ENCODE measurements at places on chromosomes 13 and 19.

DNA sequence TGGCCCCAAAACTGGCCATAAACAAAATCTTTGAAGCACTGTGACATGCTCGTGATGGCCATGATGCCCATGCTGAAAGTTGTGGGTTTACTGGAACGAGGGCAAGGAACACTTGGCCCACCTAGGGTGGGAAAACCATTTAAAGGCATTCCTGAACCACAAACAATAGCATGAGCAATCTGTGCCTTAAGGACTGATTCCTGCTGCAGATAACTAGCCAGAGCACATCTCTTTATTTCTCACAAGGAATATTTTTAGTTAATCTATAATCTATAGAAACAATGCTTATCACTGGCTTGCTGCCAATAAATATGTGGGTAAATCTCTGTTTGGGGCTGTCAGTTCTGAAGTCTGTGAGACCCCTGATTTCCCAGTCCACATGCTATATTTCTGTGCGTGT is 10.3 kb upstream of the ZNF726 start:
- no peak for DNase-seq

DNA sequence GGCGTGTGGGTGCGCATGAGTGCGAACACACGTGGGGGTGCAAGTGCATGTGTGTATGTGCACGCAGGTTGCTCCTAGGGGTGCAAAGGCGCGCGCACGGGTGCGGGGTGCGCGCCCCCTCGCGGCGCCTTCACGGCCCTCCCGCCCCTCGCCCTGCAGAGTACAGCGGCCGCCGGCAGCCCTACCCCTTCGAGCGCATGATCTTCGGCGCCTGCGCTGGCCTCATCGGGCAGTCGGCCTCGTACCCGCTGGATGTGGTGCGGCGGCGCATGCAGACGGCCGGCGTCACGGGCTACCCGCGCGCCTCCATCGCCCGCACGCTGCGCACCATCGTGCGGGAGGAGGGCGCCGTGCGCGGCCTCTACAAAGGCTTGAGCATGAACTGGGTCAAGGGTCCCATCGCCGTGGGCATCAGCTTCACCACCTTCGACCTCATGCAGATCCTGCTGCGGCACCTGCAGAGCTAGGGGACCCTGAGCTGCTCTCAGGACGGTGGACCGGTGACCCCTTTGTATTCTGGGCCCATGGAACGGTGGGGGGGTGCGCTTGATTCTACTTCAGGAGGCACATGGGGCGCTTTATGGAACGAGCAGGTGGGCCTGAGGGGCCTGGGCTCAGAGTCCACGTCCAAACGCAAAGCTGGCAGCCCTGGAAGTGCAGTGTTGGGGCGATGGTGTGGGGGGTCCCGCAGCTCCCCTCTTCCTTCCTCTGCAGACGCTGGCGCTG is 27.7 kb downstream of the TMEM161A start:
- DNase-seq = no peak

DNA sequence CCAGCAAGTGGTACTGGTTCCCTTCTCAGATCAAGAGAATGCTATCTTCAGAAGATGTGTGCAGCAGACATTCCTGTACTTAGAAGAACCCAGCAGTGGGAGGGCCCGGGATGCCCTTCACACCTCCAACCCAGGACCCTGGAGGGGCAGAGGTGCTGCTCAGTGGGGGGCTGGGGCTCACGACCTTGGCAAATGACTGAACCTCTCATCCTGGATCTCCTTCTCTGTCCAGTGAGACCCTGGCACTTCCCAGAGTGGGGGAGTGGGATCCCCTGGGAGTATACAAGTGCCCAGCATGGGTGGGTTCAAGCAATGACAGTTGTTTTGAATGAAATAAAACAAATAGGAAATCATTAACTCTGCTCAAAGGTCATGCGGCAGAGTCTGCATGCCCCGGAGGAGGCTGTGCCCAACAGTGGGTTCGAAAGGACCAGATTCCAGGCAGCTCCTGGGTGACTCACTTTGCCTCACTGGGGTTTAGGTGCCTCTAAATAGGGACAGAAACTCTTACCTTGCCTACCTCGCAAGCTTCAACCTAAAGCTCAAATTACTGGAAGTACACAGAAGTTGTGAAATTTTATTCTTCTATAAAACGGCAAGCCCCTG is 26.9 kb downstream of the GGACT start:
- no peak for DNase-seq

DNA sequence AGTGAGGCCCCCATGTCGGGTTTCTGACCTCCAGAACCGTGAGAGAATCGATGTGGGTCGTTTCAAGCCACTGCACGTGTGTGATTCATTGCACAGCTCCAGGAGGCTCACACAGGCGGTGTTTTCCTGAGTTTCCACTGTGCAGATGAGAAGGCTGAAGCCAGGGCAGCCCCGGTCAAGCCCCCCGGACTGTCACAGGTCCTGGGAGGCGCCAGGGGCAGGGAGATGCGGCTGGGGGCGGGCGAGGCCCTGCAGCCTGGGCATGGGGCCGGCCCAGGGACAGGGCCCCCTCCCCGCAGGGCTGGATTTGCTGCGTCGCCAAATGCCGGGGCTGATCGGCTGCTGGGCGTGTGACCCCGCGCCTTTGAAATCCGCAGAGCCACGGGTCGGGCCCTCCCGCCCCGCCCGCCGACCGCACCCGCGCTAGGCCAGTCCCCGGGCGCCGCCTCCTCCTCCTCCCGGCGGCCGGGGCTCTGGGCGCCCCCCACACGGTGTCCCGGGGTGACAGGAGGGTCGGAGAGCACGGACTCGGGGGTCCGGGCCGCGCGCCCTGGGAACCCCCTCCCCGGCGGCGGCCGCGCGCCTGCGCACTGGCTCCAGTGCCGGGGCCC is 9.9 kb upstream of the MKNK2 start:
- DNase-seq = no peak

DNA sequence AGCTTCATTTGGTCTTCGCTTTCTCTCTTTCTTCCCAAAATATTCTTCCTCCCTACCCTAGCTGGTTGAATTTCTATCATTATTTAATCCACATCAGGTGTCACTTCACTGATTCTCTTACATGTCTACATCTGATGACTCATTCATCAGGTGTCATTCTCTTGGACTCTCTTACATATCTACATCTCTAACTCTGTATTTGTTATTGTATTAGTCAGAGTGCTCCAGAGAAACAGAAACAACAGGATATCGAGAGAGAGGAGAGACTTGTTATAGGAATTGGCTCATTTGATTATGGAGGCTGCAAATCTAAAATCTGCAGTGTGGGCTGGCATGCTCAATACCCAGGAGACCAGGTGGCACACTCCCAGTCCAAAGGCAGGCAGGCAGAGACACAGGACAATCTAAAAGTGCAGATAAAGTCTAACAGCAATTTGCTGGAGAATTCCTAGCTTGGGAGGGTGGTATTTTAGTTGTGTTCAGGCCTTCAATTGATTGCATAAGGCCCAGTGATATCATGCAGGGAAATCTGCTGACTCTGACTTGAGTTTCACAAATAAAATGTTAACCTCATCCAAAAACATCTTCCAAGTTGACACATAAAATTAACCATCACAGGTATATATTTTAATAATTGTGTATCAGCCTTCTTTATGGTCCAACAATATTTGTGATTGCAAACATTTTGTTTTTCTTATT is 541.4 kb upstream of the SLITRK5 start:
- DNase-seq = no peak

DNA sequence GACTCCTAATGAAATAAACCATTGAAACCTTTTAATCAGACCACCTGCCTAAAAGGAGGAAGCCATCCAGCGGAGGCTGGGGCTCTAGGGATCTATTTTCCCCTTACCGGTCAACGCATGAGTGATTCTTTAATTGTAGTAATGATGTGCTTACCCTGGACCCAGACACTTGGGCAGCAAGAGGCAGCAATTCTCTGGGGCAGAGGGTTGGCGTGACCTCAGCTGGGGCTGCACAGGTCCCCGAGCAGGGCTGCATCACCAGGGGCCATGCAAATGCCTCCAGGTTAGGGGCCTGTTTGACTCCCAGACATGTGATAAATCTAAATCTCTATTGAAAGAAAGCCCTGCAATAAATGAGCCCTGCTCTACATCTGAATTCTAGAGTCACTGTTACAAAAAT is 194.2 kb upstream of the TSHZ3 start:
- DNase-seq = no peak

DNA sequence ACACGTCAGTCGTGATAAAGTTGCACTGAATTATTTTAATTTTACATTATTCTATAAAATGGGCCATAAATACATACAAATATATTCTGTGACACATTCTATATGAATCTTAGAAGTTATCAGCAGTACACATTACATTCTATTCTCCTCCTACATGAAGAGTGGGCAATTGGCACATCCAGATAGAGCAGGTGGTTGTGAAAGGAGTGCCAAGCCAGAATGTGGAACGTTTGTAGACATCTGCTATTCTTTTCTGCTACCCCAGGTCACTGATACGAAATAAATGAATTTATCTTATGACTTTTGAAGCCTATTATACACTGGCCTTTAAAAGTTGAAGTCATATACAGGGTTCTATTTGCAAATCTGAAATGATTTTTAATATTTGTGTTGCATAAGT is 373.2 kb downstream of the PCDH17 start:
- DNase-seq = no peak

DNA sequence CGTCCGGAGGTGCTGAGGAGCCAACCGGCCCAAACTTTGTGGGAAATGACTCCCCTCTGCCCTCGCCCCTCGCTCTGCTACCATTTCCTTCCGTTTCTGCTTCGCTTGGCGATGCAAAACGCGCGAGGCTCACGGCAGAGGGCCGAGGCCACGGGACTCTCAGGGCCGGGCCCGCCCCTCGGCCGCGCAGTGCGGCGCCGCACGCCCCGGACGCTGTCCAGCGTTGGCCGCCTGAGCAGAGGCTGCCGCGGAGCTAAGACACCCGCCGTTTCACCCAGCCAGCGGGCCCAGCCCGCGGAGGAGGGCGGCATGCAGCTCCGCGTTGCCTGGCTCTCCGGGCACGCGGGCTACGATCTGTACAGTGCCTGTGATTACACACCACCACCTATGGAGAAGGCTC is 2.1 kb upstream of the ZNF578 start:
- DNase-seq = no peak

GRCh38 chr19:23002690-23003422 is at the start of gene ZNF728:
Gene ZNF728 (minus strand): TSS chr19:23003176. CDS start chr19:23003030, 146 bp downstream.
- DNase-seq = no peak

DNA sequence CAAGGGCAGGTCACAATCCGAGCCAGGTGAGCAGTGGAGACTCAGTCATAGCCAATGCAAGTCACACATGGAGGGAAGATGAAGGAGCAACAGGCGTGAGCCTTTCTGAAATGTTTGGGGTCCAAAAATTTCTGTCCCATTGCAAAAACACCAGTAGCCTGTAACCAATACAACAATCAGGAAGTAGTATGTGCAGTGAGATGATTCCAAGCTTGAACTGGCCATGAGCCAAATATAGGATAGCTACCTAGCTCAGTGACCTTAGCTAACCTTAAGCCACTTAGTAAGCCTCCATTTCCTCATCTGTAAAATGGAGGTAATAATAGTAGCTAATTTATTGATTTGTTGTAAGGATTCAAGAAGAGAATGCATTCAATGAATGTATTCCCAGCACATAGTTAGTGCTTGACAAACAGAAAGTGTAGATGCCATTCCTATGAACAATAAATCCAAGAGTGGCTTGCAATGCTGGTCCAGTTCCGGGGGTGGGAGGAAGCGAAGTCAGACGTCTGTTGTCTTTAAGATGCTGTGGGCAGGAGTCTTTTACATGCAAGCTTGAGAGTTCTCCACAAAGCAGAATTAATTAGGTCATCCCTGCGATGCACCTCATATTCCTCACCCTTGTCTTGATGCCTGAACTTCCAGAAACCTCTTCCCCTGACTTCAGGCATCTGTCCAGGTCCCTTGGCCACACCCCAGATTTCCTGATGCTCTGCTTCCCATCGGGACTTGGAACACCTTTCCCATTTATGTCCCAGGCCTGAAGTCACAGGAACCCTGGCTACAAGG is 195.7 kb upstream of the UBL3 start:
- no peak for DNase-seq

DNA sequence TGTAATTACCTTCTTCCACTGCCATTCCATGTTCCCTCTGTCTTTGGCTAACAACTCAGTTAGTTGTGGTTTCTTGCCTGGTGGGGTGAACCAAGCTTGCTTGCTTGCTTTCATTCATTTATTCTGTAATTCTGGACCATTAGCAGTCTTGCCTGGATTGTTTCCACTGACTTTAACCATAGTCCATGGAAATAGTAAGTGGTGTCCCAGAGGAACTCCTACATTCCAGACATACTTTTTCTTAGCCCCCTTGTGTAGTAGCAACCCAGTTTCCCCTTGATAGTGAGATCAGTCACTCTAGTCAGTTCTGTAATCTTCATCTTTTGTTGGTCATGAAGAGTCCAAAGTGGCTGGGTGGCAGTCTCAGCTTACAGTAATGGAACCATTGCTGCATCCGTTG is 23.2 kb downstream of the PDS5B start:
- DNase-seq = no peak

- DNase-seq = no peak
Observed at GRCh38 chr19:10346509-10346908, 7.1 kb upstream of the ICAM3 start.

DNA sequence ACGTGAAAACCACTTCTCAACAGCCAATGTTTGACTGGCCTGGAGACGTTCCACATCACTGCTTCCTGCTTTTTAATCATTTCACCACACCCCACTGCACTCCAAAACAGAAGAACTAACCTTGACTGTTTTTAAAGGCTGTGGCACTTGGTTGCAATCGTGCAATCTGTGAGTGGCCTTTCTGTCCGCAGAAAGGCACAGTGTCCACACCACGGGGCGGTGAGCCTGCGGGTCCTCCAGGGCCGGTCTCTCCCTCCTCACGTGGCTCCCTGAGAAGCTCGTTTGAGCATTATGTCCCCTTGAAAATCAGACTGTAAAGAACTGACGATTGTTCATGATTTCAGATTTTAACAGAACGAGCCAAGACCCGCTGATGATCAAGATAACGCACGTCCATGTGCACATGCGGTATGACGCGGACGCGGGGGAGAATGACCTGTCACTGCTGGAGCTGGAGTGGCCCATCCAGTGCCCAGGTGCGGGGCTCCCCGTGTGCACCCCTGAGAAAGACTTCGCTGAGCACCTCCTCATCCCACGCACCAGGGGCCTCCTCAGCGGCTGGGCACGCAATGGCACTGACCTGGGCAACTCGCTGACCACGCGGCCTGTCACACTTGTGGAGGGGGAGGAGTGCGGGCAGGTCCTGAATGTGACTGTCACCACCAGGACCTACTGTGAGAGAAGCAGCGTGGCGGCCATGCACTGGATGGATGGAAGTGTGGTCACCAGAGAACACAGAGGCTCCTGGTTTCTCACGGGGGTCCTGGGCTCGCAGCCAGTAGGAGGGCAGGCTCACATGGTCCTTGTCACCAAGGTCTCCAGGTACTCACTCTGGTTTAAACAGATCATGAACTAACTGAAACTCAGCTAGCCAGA is 13.0 kb downstream of the PROZ start:
- DNase-seq = no peak

- no peak for DNase-seq
Observed at GRCh38 chr13:95956589-95957148, 96.5 kb downstream of the UGGT2 start.

- no peak for DNase-seq
Observed at GRCh38 chr19:436413-436950, 24.4 kb downstream of the SHC2 start.
